Stimulated activated CD4-positive, alpha-beta T cell treated with anti-CD3 and anti-CD28 coated beads, Interleukin-1b, Interleukin-23, amount 100 ng/mL, for 1 hour (primary cell): ENCODE measurements at places on chromosomes 1 and 21.

DNA sequence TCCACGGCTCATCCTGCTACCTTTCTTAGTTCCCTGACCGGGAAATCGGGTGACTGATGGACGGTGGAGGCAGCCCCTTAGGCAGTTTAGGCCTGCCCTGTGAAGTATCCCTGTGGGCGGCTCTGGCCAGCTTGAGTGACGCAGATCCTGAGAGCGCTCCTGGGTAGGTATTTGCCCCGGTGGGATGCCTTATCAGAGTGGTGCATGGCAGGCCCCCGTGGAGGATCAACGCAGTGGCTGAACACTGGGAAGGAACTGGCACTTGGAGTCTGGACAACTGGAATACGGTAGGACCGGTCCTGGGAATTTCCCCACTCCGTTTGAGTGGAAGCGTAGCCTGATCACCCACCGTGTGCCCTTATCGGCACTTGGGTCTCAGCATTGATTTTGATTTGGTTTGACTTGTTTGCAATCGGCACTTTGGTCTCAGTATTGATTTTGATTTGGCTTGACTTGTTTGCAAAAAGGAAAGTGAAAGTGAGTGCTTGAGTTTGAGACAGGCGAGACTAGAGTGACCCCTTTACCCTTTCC is 15.2 kb downstream of the PLA2G2F start:
- DNase-seq: no peak

- DNase-seq: no peak
Measured at GRCh38 chr1:98393719-98394118, 267.8 kb upstream of the SNX7 start.

GRCh38 chr1:150415800-150416199 is 51.9 kb downstream of the RPRD2 start:
- no peak for DNase-seq

- DNase-seq: no peak
Measured at GRCh38 chr1:1274299-1274930, 761 bp upstream of the UBE2J2 start.

DNA sequence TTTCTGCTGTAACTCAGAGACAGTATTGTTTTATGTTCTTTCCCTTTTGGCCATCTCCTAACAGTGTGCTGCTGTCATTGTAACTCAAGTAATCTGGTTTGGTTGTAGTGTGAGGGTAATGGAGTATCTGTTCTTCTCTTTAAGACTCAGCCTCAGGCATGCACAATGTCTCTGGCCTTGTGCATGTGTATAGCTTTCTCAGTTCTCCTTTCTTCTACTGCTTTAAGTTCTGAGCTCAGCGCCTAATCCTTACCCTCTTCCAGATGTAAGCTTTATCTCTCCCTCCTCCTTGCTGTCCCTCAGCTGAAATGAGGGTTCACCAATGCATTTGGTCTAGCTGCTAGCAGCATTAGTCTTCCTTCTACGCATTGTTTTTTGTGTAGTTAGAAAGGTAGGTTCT is 1420.4 kb upstream of the PRMT6 start:
- no peak for DNase-seq

GRCh38 chr1:207463021-207463420 is 8.9 kb downstream of the CR2 start:
- DNase-seq: no peak

DNA sequence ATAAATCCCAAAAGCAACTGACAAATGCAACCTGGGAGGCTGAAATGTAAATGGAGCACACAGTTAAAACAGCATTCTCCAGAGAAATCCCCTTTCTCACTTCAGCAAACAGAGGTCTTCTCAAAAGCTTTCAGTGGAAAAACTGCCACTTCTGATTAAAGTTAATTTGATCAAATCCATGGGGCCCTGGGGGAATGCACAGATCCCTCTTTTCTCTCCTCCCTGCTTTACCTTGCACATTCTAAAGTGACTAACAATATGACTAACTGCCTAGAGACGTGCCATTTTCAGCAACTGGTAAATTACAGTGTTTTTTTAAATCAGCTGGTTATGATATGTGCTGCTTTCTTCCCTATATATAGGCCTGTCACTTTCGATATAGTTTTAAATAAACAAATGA is 142.5 kb downstream of the RERE start:
- DNase-seq: no peak

DNA sequence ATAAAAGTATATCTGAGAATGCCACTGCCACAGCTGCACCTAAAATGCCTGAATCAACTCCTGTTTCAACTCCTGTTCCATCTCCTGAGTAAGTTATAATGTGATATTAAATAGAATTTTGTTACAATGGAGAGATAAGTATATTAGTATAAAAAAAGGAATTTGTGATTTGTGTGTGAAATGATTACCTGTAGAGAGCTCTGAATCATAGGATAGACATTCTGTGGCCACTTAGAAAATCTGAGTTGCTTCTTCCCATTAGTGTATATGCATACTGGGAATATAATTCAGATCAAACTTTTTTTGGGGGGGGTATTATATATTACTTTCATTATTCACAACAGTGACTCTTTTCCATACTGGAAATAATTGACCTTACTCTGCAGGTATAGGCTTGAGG is 52.9 kb downstream of the SUCO start:
- no peak for DNase-seq

GRCh38 chr1:213987927-213988506 is at the start of gene PROX1:
Gene PROX1 (plus strand): TSS chr1:213987973. CDS start chr1:213996536, 8,563 bp downstream.
- no peak for DNase-seq

DNA sequence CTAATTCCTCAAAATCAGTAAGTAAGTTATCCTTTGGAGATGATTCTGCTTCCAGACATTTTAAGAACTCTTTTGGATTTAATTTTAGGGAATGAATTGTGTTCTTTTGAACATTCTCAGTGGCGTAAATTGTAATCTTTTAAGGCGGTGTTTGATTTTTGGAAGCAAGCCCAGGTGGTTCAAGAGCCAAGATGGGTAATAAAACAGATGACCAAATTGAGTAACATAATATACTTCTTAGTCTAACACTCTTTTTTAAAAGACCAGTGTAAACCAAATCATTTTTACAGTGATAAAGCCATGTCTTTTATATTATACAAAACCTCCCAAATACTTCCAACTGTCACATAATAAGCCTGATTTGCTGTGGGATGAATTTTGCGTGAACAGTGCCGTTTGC is 133.8 kb downstream of the LRRC40 start:
- DNase-seq: no peak

DNA sequence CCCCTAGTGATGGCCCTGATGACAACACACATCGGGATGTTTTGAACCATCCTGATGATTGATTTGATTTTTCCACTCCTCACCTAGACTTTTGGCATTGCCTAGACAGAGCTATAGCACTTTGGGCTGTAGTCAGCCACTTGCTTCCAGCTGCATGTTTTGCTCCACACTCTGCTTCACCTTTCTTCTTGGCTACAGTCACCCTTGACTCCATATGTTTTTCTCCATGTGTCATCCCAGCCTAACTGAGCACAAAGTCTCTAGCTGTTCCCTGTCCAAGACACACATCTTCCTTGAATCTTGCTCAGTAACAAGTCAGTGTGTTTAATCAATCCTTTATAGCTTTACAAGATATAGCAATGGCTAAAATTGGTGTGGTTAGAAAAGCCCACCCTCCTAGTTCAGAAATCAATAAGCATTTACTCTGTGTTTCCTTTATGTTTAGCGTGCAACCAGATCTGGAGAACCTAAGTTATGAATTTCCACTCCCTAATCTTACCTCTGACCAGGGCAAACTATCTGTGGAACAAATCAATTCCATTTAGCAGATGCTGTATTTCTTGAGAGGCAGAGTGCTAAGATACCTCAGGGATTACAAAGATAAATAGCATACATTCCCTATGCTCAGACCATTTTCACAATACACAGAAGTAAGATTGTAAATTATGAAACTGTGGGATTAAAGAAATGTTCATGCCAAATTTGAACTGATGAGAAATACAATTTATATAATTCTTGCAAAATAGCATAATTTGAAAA is 98.4 kb upstream of the LYPLAL1 start:
- no peak for DNase-seq

DNA sequence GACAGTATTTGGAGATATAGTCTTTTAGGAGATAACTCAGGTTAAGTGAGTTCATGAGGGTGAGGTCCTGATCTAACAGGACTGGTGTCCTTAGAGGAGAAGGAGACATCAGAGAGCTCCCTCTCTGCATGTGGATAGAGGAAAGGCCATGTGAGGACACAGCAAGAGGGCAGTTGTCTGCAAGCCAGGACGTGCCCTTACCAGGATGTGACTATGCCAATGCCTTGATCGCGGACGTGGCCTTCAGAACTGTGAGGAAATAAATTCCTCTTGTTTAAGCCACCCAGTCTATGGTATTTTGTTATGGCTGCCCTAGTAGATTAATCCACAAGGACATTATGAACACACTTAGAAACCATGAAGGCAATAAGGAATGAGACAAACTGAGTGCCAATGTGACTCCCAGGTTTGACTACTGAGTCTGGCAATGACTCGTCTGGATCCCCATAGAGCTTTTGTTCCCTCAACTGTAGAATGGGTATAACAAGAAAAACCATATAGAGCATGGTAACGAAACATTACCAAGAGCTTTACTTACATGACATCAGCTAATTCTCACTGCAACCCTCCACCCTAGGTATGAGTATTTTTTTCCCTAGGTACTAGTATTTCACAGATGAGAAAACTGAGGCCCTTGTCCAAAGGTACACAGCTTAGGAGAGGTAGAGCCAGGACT is 6.5 kb downstream of the URB1 start:
- no peak for DNase-seq

GRCh38 chr1:98336472-98337083 is 324.9 kb upstream of the SNX7 start:
- DNase-seq: no peak

DNA sequence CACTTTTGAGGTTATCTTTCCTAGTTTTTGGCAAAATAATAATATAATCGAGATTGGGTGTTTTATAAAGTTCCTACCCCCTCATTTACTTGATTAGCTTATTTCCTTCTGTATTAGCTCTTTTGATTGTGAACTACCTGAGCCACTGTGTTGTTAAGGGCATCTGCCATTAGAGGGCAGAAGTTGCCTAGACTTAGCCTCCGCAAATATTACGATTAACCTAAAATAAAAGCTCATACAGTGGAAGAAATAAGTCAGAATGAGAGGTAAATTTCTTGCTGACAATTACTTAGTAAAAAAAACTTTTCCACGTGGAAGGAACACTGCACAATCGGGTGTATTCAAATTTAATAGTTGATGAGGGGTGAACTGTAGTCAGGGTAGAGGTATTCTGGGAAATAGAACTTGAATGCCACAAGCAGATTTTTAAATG is 2.3 kb downstream of the H3-3A start:
- DNase-seq: no peak

DNA sequence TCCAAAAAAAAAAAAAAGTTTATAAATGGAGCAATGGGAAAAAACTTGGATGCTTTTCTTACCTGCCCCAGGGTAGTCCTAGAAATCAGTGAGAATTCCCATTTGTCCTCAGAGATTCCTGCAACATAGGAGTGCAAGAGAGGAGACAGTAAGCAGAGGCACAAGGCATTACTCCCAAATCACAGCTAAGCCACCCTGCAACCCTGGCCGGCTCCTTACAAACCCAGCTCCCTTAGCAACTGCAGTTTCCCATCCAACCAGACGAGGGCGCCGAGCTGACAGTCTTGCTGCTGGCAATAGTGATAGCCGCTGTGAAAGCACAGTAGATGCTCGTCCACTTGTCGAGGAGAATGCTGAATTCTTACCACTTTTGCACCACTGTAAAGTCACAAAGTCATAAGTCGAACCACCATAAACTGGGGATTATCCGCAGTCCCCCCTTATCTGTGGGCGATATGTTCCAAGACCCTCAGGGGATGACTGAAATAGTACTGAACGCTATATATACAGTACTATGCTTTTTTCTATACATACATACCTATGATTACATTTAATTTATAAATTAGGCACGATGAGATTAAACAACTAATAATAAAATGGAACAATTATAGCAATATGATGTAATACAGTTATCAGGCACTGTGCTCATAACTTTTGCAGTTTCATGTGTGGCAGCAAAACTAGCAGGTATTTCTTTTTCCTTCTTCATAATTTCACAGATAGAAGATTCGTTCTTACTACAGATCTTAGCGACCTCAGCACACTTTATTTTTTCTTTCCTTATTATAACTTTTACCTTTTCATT is 6.0 kb upstream of the PITHD1 start:
- peak; percentile 78 for DNase-seq

GRCh38 chr1:223403184-223403815 is 10.1 kb downstream of the CCDC185 start:
- no peak for DNase-seq

DNA sequence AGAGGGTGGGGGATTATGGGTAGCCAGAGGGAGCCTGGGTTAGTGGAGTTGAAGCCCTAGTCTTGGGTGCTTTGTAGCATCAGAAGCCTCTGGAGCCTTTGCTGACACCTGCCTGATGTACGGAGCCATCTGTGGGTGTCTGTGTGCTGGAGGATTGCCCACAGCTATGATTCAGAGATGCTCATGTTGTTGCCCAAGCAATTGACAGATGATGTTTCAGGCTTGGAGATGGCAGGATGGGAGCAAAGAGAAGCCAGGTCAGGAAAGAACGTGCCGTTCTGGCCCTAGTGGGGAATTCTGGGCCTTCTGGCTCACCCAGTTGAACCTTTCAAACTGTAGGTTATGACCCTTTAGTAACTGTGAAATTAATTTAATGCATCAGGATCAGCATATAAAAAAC is 27.6 kb downstream of the COQ8A start:
- no peak for DNase-seq

- no peak for DNase-seq
Measured at GRCh38 chr1:94315552-94316116, 78.2 kb upstream of the ARHGAP29 start.

DNA sequence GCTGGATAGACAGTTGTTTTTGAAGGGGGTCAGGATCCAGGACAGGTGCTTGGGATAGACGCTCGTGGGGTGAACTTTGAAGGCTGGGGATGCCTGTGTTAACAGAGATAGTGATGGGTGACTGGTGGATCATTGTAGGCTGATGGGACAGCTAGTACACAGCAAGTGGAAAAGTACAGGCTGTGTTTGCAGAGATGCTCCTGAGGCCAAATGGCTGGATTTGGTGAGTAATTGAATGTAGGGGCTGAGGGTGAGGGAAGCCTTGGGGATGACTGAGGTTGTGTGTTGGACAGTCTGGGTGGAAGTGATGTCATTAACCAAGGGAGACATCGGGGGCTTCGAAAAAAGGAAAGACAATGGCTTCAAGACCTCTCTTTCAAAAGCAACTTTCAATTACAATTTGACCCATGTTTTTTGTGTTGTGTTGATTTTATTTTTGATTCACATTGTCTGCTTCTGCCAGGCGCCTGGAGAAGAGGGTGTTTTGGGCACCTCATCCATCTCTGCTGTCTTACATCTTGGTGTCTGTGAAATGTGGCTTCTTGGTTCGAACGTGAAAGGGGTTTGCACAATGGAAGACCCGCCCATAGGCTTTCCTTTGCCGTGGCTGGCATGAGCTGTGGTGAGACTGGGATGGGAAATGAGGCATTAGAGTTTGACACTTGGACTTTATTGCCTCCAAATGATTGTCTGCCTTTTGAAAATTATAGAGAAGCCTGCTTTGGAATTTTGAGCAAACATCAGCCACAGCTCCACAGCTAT is 147.5 kb downstream of the FOXD2 start:
- no peak for DNase-seq

DNA sequence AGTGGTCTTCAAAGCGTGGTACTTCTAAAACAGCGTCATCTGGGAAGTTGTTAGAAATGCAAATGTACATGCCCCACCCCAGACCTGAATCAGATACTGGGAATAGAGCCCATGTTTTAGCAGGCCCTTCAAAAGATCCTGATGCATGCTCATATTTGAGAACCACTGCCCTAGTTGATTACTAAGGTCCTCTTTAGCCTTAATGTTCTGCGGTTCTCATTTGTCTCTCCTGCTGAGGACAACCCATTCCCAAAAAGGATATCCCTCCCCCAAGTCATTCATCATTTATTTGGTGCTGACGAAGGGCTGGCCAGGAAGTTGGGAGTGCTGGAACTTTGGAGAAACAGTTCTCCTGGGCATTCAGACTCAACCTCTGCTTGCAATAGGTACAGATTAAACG is 92.4 kb upstream of the RALGPS2 start:
- no peak for DNase-seq
